T-cell (primary cell): ENCODE measurements at places on chromosomes 6 and 20. TPM values are rescaled to one million over a fixed set of nuclear protein-coding genes. Genes with fewer than 3 reads are reported as not detected.

The OTOR gene
- not detected for total RNA-seq

The SRSF12 gene
- not detected for total RNA-seq

The SLC17A4 gene
- total RNA-seq: not detected

DNA sequence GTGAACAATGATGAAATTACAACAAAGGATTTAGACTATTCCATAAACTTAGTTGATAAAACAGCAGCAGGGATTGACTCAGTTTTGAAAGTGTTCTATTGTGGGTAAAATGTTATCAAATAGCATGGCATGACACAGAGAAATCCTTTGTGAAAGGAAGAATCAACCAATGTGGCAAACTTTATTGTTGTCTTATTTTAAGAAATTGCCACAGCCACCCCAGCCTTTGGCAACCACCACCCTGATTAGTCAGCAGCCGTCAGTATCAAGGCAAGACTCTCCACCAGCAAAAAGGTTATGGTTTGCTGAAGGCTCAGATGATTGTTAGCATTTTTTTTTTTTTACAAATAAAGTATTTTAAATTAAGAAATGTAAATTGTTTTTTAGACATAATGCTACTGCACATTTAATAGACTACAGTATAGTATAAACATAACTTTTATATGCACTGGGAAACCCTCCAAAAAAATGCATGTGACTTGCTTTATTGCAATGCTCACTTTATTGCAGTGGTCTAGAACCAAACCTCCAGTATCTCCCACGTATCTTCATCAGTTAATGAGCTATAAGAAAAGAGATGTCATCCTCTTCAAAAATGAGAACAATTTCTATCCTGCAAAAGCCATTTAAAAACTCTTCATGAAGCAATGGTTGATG is 162.7 kb downstream of the SOBP start:
- DNase-seq: no peak

- no peak for DNase-seq
These were observed 24.8 kb downstream of the TASP1 start for GRCh38 chr20:13613917-13614316.

GRCh38 chr20:33875055-33875454 is 63.9 kb downstream of the CHMP4B start:
- DNase-seq: no peak

GRCh38 chr6:36758516-36759147 is 61.0 kb downstream of the RAB44 start:
- DNase-seq: no peak

DNA sequence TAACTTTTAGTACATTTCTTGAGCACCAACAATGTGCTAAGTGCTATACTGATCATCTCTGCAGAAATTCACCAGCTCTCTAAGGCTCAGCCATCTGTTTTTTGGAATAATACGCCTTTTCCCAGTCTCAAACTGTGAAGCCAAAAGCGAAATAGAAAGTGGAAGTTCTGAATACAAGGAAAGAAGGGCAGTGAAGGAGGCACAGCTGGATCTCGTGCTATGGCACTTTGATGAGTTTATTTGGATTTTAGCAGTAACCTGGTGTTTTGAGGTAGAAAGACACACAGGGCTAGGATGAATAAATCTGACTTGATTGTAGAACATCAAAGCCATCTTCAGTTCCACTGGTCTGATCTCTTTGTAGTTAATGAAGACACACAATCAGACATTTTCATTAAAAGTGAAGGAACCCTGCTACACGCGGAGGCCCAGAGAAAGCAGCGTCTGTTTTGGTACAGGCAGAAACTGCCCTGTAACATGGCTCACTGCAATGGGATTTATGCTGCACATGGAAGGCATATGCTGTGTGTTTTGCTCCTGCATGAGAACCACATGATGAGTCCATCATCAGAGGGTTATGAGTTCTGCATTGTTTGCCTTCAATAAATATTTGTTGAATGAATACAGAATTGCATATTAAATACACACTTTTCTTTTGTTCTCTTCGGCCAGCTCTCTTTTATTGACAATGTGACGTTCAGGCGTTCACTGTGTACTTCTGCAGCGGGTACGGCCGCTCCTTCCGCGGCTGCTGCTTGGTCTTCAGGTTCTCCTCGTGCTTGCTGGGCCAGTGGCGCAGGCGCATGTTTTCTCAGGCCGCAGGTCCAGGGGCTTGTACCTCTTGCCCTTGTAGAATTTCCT is 100.9 kb downstream of the PREP start:
- DNase-seq: no peak

DNA sequence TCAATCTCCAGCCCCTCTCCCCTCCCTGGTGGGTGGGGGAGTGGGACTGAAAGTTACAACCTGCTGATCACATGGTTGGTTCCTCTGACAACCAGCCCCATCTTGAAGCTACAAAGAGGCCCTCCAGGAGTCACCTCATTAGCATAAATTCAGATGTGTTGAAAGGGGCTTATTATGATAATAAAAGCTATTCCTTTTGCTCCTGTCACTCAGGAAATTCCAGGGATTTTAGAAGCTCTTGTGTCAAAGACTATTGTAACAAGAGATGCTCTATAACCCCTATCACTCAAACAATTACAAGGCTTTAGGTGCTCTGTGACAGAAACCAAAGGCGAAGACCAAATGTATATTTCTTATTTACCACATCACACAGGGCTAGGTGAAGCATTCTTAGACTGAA is 30.1 kb upstream of the MBOAT1 start:
- DNase-seq: no peak

- no peak for DNase-seq
These were observed 189.2 kb downstream of the TBC1D7 start for GRCh38 chr6:13139119-13139518.

GRCh38 chr6:167007985-167008384 is 8.8 kb downstream of the CEP43 start:
- DNase-seq: no peak

DNA sequence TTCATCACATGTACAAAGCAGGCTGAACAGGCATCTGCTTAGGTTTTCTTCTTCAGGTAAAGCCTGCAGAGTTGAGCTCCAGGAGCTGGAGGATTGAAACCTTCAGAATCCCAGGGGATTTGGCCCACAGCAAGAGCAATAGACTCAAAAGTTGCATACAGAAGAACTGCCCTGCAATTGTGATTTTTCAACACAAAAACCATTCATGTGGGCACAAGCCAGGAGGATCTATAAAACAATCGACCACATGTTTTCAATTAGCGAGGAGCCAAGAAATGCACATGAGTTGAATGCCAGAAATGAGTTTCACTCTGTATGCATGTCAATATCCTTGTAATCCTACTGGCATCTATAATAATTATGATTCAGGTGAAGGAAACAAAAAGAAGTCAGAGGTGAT is 576.4 kb downstream of the HDGFL1 start:
- DNase-seq: no peak

DNA sequence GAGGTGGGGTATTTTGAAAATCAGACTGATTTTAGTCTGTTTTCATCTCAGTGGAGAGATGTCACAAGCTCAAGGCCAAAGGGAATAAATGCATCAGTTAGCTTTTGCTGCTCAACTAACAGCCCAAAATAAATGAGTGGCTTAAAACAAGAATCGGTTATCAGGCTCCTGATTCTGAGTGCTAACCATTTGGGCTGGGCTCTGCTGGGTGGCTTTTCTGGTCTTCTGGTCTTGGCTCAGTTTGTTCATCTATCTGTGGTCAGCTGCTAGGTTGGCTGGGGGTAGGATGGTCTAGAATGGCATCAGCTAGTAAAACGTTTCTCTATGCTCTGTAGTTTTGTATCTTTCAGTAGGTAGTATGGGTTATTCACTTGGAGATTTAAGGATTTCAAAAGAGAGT is 357.5 kb upstream of the JAG1 start:
- no peak for DNase-seq

GRCh38 chr6:154569156-154569862 is 58.8 kb upstream of the CNKSR3 start:
- no peak for DNase-seq
